NB4 (cell line): ENCODE measurements at places on chromosomes 5 and 9.

DNA sequence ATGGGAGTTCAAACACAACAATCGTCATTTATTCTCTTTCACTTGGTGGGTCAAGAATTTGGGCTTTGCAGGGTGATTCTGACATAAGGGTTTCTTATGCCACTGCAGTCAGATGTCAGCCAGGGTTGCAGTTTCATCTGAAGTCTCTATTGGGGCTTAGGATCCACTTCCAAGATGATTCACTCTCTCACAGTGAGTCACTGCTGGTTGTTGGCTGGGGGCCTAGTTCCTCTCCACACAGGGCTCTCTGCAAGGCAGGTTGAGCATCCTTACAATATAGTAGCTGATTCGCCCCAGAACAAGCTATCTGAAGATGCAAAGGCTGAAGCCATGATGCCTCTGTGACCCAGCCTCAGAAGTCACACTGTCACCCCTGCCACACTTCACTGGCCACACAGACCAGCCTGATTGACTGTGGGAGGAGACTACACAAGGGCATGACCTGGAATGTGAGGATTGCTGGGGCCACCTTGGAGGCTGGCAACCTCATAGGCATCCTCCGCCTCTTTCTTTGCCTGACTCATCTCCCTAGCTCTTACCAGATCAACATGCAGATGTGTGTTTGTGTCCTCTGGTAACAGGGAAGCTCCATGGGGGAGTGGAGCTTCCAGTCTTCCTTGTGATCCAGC is 4.5 kb upstream of the CARD19 start:
- DNase-seq, result peak; percentile 74

- no peak for DNase-seq
Observed at GRCh38 chr5:56480078-56480704, 247.1 kb upstream of the ANKRD55 start.

DNA sequence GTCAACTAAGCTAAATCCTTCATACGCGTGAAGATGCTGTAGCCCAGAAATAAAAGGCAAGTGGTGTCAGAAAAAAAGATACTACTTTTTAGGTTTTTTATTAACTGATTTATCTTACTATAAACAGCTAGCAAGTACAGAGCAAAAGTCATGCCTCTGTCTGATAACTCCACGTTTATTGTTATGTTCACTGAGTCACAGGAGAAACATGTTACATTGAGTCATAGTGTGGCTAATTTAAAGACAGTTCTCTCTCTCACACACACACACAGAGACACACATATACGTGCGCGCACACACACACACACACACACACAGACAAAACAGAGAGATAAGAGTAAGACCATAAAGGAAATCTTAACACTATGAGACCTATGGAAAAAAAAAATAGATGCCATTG is 770.0 kb upstream of the CDH10 start:
- DNase-seq, result no peak

DNA sequence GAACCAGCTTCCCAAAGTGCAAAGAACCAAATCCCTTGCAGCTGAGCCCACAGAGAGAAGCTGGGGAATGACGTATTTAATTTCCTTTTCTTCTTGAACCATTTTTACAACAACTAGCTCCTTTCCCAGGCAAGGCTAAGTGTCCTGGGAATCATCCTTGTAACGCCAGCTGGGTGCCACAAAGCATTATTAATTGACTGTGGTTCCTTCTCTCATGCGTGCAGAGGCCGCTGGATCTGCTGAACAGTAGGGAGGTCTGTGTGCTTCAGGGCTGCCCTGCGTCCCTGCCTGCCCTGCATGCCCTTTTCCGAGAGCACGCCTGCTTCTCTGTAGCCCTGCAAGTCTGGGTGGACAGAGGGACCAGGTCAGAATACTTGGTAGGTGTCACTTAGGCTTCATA is 124.1 kb upstream of the OTULINL start:
- DNase-seq, result no peak

DNA sequence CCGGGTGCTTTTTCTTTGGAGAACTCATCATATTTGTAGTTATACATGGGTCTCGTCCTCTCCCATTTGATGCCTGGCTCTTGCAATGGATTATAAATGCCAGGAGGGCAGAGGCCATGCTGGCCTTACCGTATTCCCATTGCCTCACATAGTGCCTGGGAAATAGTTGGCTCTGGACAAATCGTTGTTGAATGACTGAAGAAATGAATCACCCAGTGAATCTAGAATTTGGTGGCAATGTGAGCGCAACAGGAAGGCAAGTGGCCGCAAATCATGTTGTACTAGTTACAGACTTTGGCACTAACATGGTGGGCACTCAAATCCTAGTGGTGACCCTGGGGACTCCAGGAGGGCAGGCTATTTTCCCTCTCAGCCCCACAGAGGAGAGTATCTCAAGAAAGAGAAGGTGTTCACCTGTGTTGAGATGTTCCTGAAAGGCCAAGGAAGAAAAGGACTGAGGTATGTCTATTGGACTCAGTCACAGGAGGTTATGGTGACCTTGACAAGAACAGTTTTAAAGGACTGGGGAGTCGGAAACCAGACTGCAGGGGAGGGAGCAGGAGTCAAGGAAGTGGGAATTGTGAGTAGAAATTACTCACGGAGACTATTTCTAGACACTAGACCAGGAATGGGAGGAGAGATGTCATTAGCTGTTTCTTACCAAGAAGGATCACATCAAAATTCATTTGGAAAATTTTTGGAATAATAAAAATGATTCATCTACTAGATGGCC is 61.7 kb upstream of the COL15A1 start:
- no peak for DNase-seq

DNA sequence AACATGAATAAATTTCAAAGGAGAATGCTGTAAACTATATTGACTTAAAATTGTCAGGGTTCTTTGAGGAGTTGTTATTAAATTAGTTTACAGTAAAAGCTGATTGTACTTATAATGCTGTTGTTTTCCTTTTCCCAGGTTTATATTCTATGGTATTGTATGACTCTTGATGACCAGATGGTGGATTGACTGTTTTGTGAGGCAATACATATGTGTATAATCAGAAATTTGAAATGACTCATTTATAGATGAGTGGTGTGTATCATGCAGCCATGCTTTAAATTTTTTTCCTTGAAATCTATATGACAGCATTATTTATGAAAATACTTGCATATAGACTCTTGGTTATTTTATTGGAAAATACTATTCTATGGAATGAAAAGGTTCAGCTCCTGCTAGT is 195.3 kb downstream of the CNTLN start:
- no peak for DNase-seq

DNA sequence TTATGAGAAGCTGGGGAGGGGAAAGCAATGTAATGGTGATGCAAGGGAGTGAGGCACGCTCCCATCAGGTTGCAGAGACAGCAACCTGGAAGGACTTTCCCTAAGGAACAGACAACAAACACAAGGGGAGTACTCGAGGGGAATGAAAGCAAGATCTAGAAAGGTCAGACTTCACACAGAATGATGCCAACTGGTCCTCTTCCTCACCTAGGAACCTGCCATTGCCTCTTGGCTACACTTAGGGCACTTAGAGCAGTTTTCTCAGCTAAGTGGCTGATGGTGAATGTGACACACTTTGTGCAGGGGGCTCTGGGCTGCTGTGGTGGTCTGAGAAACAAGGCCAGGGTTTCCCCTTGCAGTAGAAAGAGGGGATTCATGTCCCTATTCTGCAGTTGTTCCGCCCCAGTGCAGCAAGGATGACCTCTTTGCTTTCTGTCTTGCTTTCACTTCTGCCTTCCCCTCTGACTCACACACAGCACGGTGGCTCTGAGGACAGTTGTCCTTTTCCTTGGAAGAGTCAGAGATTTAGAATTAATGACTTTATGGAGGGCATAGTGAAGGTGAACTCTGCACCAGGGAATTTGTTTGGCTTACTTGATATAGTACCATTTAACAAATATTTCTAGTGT is 394.0 kb upstream of the KLF4 start:
- no peak for DNase-seq

- no peak for DNase-seq
Observed at GRCh38 chr9:91726406-91727100, 223.5 kb downstream of the ROR2 start.

DNA sequence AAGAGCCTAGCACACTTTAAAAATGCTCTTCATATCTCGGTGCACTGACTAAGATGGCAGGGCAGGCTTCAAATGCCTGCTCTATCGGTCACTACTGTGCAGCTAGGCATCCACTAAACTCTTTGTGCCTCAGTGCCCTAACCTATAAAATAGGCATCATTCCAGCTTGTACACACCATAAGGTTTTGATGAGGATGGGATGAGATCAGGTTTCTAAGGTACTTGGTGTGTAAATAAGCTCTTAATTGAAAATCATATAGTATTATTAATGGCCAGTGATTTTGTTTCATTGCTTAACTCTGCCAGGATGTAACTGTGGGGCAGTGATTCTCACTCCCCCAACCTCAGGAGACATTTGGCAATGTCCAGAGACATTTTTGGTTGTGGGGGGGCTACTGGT is 78.5 kb downstream of the ALDH1A1 start:
- no peak for DNase-seq

DNA sequence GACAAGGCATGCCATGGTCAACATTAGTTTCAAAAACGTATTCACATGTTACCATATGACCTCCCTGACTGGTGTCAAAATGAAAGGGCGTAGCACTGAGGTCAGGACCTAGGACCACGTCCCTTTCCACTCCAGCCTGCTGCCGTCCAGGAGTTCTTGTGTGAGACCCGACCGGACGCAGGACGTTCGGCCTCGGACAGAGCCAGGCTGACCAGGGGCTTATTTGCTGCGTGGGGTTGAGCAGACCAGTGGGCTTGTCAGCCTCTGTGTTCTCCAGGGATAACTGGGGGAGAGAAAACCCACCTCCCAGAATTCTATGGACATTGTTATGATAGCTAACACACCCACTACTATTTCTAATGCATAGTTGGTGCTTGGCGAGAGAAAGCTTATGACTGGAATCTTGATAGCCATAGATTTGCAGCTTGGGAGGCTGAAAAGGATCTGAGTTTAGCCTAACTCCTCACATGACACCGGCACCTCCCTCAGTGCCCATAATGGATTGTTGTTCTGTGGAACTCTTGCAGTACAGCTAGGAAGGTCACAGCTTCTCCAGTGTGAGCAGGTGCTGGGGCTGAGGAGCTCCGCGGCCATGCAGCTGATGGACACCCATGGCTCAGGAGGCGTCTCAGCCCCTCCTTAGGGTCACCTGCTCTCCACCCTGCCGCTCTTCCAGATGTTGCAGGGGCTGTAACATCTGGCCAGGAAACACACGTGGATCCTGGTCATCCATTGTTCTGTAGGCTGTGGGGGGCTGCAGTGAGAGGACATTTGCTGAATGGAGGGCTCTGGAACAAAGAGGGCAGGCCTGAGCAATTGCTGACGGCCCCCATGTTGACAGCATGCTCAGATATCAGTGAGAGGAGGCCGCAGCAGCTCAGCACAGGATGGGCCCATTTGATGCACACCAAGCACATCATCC is 368.4 kb downstream of the IRX2 start:
- DNase-seq, result no peak

DNA sequence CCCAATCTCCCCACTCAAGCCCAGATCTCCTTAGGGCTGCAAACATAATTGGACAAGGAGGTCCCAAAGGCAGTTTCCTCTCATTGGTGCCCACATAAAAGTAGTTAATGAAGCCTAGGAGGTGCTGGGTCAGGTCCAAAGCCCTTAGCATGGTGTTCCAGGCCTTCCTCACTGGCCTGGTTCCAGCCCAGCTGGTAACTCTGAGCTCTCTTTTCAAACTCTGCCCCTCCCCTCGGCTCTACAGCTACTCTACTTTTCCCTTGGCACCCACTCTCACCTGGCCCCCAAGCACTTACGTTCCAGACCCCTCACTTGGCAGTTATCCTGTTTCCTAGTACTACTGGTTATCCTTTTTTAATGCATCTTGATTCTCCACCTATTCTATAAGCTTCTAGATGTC is 9.9 kb downstream of the SEPTIN8 start:
- no peak for DNase-seq

DNA sequence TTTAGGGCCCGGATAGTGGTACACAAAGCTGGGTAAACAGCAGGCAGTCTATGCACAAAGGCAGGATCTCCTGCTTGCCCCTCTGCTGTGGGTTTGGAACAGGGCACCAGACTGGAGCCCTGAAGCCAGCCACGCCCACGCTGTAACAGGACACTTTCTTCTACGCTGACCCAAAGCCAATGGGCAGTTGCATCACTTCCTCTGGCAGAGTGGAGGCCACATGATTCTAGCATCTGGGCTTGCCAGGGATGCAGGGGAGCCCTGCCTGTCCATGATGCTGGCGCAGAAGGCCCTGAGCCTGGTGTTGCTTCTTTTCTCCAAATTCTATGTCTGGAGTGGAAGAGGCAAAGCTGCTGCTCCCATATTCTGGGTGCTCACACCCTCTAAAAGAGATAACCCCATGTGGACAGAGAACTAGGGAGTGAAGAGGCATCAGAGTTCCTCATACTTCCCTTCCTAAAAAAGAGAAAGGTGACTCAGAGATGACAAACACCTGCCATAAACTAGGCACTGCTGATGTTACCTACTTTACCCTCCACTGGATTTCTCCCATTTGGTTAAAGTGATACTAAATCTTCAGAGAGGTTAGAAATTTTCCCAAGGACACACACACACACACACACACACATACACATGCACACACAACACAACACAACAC is 260.3 kb upstream of the KLF4 start:
- peak; percentile 65 for DNase-seq

DNA sequence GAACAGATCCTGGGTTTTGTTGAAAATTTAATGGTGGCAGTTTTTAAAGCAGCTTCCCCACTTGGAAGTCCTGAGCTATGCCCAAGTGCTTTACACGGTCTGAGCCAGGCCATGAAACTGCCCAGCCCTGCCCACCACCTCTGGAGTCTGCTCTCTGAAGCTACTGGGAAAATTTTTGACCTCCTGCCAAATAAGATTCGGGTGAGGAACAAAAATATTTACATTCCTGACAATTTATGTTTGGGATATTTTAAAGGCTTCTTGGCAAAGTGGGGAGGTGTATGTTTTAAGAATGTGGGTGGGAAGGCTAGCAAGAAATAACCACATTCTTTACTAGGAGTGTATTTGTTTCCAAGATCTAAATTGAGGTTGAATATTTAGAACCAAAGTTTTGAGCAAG is 50.0 kb downstream of the HACD4 start:
- no peak for DNase-seq

DNA sequence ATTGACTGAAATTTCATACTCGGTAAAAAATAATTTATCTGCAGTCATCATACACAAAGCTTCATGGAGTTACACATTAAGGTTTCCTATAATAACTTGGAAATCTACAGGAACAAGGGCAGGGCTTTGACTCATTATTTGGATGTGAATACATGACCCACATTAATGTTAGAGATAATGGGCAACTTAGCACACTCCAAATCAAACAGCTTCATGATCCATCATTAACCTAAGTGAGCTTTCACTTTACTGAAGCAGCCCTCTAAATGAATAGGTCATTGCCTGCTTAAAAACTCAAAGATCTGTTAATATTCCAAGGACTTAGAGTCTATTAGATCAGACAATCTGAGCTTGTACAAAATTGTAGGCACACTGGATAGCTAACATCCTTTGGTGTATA is 9.0 kb downstream of the CDH12 start:
- DNase-seq, result no peak

GRCh38 chr5:59814537-59814872 is 79.0 kb downstream of the PDE4D start:
- DNase-seq, result no peak

GRCh38 chr5:176768174-176768970 is 42.0 kb upstream of the UNC5A start:
- DNase-seq, result no peak
